Stimulated activated CD4-positive, alpha-beta T cell treated with anti-CD3 and anti-CD28 coated beads, Interleukin-12 subunit alpha, Interleukin-12 subunit beta, amount 100 ng/mL, for 24 hours (primary cell): ENCODE measurements at places on chromosomes 7 and 10.

DNA sequence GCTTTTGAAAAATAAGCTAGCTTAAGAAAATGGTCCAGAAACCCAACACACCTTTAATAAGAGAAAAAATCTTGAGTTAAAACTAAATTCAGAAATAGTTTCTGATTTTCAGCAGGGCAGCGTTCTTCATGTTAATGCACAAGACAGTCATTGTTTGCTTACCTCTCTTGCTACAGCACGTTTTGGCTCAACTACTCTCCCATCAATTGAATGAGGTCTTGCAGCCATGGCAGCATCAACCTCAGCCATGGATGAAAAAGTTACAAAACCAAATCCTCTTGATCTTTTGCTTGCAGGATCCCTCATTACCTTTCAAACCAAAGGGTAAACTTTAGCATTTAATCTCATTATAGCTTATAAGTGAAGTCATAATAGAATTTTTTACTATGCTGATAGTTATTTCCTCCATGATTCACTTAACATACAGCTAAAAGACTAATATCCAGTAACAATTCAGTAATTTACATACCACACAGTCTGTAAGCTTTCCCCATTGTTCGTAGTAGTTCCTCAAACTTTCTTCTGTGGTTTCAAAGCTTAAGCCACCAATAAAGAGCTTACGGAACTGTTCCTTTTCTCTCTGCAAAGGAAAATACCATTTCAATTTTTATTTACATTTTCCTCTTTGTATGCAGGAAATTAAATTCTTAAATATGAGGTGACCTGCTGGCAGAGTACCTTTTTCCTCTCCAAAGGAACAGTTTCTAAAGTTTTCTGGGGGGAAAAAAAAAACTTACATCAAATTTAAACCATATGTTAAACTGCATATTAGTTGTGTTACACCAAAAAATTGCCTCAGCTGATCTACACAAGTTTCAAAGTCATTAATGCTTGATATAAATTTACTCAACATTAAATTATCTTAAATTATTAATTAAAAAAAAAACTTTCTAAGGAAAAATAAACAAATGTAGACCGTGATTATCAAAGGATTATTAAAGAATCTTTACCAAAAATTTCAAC lies 3.1 kb downstream of the HNRNPA2B1 start:
- DNase-seq: no peak

DNA sequence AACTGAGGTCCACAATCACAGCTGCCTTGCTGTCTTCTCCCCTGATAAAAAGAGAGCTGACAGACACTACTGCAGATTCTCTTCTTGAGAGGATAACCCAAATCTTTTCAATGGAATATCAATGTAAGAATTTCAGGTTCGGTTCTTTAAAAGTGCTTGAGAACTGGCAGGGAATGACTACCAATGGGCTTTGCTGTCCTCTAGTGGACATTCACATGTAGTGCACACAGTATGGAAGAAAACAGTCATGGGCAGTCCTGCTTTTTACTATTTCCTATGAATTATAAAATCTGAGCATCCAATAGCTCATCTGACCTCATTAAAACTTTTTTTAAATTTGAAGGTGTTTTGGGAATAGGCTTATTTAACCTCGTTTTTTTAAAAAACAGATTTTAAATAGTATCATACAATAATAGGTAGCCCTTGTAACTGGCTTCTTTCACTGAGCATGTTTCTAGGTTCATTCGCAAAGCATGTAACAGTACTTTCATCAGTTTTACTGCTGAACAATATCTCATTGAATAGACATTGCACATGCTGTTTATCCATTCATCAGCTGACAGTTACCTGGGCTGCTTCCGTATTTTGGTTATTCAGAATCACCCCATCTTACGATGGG lies 18.3 kb downstream of the FZD9 start:
- DNase-seq: no peak

GRCh38 chr7:40799493-40800403 lies 664.9 kb downstream of the SUGCT start:
- no peak for DNase-seq

- DNase-seq: no peak
These were observed 16.8 kb downstream of the BBIP1 start for GRCh38 chr10:110901954-110902819.

DNA sequence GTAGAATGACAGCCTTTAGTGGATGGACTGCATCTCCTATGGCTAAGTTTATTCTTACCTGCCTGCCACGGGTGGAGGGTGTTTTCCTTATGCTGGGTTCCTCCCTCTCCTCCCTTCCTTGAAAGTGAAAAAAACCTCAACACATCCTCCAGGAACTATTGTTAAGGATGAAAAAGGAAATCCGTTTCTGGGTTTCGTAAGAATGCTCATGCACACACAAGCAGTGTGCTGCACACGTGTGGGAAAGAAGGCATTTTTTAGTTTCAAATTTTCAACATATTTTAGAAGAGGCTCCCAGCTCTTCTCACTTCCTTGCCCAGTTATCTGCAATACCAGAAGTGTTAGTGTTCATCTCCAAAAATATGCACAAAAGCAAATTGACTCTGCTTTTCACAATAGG lies 90.6 kb downstream of the FAM171A1 start:
- DNase-seq: no peak
